ENCODE measurements at places on chromosomes 11 and 22.

DNA sequence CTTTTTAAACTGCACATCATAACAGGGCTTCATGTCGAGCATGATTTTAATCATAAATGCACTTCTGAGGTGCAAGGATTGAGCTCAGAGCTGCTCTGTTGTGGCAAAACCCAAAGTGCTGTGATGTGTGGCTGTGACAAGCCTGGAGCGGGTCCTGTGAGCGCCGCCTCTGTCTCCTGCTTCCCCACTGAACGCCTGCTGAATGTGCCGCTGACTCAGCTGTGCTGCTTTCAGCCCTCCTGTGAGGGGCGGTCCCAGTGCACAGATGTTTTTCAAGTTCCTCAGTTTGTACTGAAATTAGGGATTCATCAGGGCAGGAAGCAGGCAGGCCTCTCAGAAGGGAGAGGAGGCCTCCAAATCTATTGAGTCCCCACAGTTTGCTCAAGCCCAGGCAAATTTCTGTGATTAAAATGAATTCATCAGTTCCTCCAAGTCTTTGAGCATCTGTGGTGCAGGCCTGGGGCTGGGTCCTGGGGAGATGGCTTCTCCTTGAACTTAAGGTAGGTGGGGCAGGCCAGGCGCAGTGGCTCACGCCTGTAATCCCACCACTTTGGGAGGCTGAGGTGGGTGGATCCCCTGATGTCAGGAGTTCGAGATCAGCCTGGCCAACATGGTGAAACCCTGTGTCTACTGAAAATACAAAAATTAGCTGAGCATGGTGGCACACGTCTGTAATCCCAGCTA is 3.0 kb upstream of the GTSE1 start:
- DNase-seq: no peak

GRCh38 chr11:78789375-78789774 is 214.7 kb upstream of the NARS2 start:
- DNase-seq: no peak

DNA sequence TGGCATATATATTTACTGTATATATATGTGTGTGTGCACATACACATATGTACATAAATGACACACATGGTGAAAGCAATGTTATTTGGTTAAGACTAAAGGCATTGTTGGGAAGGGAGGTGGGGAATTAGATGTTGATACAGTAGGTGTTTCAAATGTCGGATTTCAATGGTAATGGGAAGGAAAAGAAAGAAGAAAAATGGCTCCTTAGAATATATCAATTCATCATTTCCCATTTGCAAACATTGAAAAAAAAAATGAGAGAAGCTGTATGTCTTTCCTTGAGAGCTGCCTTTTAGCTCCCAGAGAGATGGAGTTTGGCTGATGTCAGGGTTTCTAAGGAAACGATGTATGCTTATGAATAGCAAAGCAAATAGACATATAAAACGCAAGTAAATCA is 33.4 kb upstream of the ATXN10 start:
- no peak for DNase-seq

- DNase-seq: no peak
Observed at GRCh38 chr11:101586965-101587364, 3.2 kb upstream of the TRPC6 start.

- no peak for DNase-seq
Observed at GRCh38 chr22:26985931-26986782, 328.8 kb downstream of the MIAT start.

DNA sequence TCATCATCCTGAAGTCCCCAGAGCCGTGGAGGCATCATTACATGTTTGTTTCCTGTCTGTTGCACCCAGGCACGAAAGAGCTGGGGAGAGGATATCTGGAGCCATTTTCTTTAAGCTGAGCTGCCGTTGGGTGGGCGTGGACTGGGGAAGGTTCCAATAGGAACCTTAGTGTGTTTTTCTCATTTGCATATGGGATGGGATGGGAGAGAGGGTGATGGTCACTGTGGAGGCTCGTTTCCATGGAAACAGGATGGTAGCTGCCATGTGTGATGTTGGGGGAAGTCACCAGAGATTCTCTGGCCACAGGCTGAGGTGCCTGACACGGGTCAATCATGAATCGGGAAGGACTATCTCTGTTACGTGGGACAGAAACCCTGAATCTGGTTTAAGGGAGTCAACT is 39.7 kb downstream of the CACNA1I start:
- DNase-seq: no peak

GRCh38 chr22:33114565-33114964 is 56.4 kb upstream of the SYN3 start:
- DNase-seq: no peak

- DNase-seq: peak; percentile 67
Observed at GRCh38 chr11:121451986-121452608, at the start of gene SORL1. TSS of gene SORL1 (plus strand) at chr11:121452314. CDS start at chr11:121452332, 18 bp downstream.

DNA sequence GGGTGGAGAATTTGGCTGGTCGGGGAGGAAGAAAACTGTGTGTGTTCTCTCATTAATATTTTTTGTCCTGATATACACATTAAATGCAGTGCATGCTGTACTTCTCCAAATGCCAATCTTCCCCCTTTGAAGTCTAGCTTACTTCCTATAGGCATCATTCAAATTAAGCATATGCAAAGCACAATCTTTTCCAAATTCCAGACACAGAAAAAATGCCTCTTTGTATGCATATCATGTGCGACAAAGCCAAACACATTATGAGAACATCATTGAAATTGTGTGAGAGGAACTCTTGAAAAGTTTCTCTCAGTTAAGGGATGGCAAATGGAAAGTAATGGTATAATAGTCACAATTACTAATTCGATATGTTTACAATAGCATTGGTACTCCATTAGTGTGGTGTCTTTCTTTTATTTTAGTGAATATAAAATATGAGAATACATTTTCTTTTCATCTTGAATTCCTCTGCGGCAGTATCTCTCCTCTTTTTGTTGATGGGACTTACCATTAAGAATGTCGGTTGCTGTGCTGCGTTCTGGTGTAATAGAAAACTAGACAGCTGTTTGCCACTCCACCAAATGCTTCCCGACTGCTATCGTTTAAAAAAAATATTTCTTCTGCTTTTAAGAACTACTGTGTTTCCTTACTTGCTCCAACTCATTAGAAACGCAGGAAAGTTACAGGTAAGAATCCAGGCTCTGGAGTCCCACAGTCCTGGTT is 19.3 kb upstream of the NRIP3 start:
- DNase-seq: no peak

Measured in stimulated activated CD4-positive, alpha-beta T cell treated with anti-CD3 and anti-CD28 coated beads, Interleukin-15, amount 100 ng/mL, for 1 hour (primary cell).